ENCODE measurements at places on chromosomes 13 and 19.

DNA sequence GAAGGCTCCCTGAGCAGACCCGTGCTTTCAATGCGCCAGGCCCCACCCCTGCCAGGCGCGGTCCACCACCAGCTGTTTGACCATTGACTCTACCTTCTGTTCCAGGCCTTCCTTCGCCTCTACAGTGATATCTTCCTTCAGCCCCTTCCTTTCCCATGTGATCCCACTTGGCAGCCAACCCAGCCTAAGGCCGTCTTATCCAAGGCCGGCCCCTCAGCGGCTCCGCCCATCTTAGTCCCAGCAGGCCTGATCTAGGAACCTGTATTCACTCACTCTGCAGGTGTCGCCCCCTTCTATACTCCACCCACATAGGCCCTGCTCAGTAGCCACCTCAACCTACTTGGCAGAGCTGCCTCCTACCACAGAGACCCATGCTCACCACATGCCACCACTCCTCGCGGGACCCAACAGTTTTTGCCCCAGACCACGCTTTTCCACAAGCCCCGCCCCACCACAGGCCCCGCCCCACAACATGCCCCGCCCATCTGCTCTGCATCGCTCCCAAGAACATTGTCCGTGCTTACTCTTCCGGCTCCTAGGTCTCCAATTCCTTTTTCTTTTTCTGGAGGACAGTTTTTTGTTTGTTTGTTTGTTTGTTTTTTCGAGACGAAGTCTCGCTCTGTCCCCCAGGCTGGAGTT lies 2.9 kb downstream of the RASIP1 start:
- DNase-seq = no peak

DNA sequence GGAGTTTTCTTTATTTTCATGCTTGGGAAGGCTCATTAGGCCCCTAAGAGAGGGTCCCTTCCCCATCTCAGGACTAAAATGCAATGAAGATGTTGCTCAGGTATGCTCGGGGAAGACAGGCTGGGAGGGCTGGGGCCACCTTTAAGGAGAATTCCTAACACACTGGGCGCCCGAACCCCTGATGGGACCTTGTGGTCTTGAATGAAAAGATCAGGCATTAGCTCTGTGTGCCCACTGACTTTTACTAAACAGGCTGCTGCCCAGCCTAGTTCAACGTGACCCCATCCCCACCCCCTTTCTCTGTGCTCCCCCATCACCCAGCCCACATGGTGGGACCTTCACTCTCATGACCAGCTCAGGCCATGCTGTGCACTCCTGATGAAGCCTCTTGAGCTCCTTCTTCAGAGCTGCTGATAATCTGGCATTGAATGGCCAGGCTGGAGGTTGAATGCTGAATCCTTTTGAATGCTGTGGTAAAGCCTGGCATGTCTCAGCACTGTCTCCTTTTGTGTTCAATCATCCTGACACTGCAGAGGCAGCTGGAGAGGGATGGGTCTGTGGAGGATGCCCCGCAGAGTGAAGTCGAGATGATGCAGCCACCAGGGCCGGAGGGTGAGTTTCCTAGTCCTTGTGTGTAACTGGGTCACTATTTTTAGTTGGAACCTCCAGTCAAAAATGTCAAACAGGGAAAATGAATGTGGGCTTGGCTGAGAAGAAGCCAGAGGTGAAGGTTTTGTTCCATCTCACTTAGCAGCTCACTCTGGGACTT lies 209.1 kb downstream of the UQCRFS1 start:
- no peak for DNase-seq

GRCh38 chr13:96741779-96742178 lies 252.5 kb downstream of the OXGR1 start:
- no peak for DNase-seq

DNA sequence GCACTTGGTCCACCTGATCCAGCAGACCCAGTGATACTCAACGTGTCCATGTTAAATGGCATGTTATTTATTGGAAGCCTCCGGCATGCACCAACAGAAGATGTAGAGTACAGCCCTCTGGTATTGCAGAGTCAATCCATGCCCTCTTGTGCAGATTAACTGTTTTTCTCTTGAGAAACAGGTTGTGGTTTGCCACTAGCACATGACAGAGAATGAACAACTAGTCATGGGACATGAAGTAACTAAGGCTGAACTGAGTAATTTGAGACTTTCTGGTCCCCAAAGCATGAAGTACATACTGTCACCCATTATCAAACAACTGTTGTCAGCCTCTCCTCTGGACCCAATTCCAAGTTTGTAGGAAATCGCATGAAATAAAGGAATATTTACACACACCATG lies 3.2 kb downstream of the ZNF562 start:
- DNase-seq = no peak

DNA sequence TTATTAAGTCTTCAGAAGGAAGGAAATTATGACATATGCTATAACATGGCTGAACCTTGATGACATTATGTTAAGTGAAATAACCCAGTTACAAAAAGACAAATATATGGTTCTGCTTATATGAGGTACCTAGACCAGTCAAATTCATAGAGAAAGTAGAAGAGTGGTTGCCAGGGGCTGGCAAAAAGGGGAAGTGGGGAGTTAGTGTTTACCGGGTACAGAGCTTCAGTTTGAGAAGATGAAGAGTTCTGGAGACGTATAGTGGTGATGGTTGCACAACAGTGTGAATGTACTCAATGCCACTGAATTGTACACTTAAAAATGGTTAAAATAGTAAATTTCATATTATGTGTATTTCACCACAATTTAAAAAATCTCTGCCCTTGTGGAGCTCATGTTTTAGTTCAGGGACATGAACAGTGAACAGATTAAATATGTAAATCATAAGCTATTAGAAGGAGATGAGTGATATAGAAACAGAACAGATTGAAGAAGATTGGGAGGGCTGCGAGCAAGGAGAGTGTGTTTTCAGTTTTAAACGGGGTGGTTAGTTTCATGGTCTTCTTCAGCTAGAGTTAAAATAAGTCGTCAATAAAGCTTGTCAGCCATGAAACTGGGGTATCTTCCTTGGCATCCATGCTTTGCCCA lies 355.2 kb downstream of the KCNRG start:
- no peak for DNase-seq

GRCh38 chr13:25380082-25380481 lies 8.3 kb downstream of the ATP8A2 start:
- DNase-seq = no peak
